ENCODE measurements at places on chromosomes 13 and 19.

DNA sequence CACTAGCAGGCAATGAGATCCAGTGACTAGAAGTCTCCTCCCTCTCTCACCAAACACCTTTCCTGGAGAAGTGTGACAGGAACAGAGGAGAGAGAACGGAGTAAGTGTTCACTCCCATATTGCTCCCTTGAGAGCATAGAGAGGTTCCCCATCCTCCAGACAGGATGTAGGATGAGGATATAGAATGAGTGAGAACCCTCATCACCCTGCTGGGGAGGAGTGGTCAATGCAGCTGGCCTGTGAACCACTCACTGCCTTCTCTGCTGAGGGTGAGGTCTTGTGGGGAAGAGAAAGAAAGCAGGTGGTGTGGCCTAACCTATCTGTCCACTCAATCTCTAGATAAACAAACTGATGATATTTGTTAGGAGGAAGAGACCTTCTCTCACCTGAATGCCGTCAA is 386.6 kb downstream of the PCDH20 start:
- DNase-seq, result no peak

DNA sequence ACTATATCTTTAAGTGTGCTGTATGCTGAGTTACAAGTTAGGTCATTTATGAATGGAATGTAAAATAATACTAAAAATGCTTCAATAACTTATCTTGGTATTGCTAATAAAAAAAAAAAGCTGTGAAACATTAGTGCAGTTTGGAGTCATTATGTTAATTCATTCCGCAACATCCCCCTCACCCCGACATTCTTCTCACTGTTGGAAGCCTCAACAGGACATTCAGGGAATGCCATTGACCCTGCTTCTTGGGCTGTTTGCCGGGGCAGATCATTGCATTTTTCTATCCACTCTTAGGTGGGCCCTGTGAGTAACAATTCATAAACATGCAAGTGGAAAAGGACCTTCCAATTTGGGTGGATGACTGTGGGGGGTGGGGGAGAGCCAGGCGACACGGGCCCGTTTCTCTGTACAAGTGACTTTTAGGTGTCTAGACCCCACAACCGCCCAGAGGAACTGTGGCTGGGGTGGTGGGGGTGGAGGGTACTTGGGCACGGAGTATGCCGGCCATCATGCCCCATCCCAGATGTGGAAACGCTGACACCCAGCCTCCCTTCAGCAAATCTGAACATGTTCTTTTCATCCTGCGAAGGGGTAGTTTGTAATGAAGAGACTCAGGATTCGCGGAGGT is 185.9 kb downstream of the ZNF536 start:
- no peak for DNase-seq

GRCh38 chr19:53553865-53554791 is 16.2 kb downstream of the ZNF331 start:
- peak; percentile 68 for DNase-seq

DNA sequence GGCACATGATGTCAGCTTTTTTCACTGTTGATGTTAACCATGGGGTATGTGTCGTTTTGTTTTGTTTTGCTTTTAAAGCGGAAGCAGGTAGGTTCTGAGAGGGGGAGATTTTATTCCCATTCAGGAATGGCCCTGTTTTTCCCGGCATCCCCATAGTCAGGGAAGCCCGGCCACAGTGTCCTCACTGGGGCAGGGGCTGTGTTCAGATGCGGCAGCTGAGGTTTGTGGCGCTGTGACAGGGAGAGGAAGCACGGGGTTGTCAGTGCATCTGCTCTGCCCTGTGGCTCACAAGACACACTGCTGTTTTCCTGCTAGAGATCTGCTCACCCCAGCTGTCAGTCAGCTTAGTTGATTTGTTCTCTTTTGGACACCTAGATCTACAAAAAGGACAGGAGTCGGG is 27.6 kb downstream of the ANKRD27 start:
- no peak for DNase-seq

- no peak for DNase-seq
These were observed 109.4 kb upstream of the POSTN start for GRCh38 chr13:37707739-37708500.

GRCh38 chr13:28218679-28219078 is 80.3 kb downstream of the PAN3 start:
- DNase-seq, result no peak

- no peak for DNase-seq
These were observed 167.0 kb upstream of the ZNF507 start for GRCh38 chr19:32178401-32178800.

DNA sequence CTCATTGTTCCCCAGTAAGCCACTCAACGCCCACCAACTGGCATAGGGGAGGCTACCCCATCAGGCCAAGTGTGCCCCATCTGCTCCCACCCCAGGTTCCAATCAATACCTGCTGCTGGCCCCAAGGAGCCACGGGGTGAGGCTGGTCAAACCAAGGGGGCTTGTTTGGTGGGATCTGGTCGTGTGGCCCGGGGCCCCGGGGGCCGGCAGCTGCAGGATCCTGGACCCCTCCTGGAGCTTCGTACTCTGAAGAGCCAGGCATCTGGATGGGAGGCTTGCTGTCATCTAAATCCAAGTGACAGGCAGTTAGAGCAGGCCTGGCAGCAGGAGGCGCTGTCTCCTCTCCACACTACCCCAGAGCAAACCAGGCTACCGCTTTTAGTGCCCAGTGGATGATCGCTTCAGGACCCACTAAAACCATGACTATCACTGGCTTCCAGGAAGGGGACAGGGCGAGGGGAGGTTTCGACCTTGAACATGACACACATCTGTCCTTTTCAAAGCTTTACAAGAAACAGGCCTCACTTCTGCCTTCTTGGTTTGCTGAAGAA is 14.2 kb downstream of the CHERP start:
- DNase-seq, result no peak

- no peak for DNase-seq
These were observed 14.0 kb upstream of the TMEM255B start for GRCh38 chr13:113745059-113745458.

- DNase-seq, result no peak
These were observed 1.1 kb downstream of the FOXO1 start for GRCh38 chr13:40665126-40666044.

DNA sequence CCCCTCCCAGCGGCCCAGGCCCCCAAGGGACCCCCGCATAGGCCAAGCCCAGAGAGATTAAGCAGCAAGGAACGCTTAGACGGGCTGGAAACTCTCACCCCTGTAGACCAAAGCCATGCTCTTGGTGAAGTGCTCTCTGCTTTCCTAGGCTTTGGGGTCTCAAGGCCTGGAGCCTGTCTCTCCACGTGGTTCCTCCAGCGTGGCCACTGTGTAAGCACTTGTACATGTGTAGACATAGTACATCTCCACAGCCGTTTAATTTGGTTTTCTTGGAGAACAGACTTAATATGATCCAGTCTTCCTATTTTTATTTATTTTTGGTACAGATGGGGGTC is 1.1 kb downstream of the NUDT19 start:
- DNase-seq, result no peak

- DNase-seq, result no peak
These were observed 39.7 kb downstream of the RCBTB2 start for GRCh38 chr13:48493066-48493765.

- DNase-seq, result no peak
These were observed 15.3 kb downstream of the NAXD start for GRCh38 chr13:110630566-110631119.

- no peak for DNase-seq
These were observed 13.4 kb downstream of the RASL11A start for GRCh38 chr13:27283906-27284493.

- DNase-seq, result no peak
These were observed 346.4 kb downstream of the FGF9 start for GRCh38 chr13:22017226-22017625.

DNA sequence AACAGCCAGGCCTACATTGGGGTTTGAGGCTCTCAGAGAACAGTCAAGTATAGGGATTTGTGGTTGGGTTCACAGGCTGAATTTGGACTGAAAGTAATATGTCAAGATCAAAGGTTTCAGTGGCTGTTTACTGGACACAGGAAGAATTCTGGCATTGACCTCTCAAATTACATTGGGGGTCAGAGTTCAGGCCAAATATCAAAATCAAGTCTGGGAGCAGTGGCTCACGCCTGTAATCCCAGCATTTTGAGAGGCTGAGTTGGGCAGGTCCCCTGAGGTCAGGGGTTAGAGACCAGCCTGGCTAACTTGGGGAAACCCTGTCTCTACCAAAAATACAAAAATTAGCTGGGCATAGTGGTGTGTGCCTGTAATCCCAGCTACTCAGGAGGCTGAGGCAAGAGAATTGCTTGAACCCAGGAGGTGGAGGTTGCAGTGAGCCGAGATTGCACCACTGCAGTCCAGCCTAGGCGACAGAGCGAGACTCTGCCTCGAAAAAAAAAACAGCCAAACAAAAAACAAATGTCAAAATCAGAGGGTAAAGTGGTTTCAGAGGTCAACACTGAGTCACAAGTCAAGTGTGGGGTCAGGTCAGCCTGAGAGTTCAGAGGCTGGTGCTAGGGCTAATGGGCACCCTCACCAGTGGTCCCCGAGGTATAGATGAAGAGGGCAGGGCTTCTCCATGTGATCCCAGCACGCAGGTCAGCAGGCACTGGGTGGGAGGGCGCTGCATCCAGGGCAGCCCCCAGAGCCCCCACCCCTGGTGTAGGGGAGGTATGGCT is 1.5 kb downstream of the SLC27A5 start:
- DNase-seq, result no peak

- no peak for DNase-seq
These were observed 500.0 kb downstream of the DIAPH3 start for GRCh38 chr13:59663707-59664106.
